Stimulated activated CD8-positive, alpha-beta memory T cell treated with anti-CD3 and anti-CD28 coated beads, Interleukin-4, amount 100 ng/mL, for 1 hour (primary cell): ENCODE measurements at places on chromosomes 7 and 10.

GRCh38 chr7:63092951-63093350 lies 905.7 kb upstream of the ZNF722 start:
- DNase-seq, result no peak

DNA sequence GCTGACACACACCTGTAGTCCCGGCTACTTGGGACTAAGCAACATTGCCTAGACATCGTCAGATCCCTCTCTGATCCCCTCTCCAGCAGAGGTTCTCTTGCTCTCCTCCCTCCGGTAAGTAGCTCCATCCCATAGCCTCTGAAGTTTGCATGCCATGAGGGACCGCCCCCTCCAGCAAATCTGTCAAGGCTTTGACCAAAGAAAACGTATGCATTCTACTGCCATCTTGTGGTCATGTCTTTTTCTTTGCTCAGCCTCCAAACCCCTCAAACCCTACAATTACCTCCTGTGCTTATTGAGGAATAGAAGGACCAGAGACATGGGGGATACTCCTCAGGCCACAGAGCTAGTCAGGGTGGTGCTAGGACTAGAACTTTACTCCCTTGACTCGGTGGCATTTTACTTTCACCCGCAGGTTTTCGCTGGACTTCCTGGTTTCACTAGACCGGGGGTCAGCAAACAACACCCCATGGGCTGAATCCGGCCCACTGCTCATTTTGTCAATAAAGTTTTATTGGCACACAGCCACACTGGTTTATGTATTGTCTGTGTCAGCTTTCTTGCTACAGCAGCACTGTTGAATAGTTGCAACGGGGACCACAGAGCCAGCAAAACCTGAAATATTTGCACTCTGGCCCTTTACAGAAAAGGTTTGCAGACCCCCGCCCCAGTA lies 202.6 kb upstream of the FOXK1 start:
- no peak for DNase-seq

DNA sequence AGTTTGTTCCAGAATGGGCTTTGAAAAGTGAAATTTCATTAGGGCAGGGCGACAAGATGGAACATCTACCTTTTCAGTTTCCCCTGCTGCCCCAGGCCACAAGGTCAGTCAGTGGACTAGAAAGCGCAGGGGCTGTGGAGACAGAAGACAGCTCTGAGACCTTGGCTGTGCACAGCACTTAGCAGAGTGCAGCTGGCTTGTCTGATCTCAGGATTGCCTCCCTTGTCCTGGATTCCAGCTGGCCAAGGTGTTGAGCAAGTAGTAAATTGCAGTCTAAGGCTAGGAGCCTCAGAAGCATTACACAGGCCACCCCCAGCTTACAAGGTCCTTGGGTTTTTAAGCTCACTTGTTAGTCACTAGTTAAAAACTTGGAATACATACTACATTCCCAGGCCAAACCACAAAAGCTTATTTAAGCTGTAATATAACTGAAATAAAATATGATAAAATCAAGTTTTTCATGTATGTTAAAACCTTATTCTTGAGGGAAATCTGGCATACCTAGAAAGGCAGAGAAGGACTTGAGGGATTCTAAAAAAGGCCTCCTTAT lies 67.3 kb upstream of the NPY start:
- no peak for DNase-seq

GRCh38 chr10:99340650-99341049 lies 11.5 kb downstream of the CNNM1 start:
- no peak for DNase-seq

DNA sequence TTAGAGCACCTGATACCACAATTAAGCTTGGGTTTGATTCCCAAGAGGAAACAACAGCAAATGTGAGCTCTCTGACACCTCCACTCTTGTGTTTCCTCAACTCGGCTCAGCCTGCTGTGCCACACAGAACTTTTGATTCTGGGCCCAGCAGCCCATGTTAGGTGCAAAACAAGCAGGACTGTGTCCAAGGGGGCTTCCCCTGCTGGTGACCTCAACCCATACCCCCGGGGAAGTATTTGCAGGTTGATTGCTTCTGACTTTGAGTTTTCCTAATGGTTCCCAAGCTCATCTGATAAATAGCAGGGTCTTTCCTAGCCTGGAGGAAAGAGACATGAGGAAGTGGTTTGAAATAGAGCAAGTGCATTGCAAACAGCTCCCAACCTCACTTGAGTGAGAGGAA lies 43.5 kb upstream of the ADAM12 start:
- no peak for DNase-seq

GRCh38 chr7:74258639-74259038 lies 4.4 kb upstream of the RFC2 start:
- DNase-seq, result no peak

DNA sequence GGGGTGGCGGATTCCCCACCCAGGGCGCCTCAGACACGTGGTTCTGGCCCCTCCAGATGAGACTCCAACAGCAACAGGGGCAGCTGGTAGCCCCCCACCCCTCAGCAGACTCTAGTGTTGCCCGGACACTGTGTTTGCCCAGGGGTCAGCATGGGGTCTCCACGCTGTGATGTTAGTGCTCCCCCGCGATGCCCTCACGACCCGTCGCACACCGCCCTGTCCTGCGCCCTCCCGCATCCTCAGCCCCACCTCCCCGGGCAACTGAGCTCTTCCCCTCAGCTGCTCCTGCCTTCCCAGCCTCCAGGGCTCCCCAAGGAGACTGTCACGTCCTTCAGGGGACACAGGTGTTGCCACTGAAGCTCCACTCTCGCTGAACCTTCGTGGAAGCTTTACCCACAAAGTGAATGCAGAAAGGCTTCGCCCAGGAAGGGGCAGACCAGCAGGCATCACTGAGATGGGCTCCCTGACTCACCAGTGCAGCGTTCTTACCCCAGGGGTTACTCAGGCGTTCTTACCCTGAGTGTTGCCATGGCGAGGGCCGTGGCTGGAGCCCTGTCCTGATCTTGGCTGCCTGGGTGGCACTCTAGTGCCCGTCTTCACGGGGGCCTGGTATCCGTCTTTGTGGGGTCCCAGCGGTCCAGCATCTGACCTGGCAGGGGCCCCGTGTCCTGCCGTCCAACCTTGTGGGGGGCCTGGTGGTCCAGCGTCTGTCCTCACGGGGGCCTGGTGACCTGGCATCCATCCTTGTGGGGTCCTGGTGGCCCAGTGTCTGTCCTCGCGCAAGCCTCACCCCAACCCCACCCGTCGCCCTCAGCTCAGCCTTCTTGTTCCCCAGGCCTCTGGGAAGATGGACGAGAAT lies 14.6 kb downstream of the DPYSL4 start:
- DNase-seq, result no peak

- DNase-seq, result no peak
These were observed 179.4 kb downstream of the PDE1C start for GRCh38 chr7:31890766-31891165.

DNA sequence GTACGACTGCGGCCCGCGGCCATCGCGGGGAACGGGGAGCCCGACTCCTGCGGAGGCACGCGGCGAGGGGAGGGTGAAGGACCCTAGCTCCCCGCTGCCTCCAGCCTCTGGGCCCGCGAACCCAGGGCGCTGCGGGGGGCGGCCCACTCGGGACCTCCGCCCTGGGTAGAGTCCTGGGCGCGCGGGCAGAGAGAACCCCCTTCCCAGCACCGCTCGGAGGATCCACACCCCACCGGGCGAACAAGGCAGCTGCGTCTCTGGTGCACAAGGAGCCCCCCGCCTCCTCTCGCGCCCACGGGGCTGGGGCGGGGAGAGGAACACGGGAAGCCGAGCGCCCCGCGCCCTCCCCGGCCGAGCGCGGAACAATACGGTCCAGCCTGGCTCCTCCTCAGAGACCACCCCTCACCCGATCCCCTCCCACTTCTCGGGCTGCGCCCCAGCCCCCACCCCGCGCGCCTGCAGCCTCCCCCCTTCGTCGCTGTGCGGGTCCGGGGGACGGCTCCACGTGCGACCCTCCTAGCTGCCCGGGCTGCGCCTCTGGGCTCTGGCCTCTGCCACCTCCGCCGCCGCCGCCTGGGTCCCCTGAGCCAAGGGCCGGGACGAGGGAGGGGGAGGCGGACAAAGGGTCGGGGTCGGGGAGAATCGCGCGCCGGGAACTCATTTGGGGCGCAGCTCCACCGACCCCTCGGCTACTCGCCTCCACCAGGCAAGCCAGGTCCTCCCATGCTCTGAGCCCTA lies at the start of gene WDR86:
TSS of gene WDR86 (minus strand) at position 372 of the 738 bp plus-strand sequence. CDS start 449 bp downstream, outside the sequence.
- DNase-seq, result no peak

- no peak for DNase-seq
These were observed 25.4 kb upstream of the EXOC6 start for GRCh38 chr10:92822964-92823363.

GRCh38 chr10:49218480-49218879 lies 30.3 kb upstream of the TMEM273 start:
- no peak for DNase-seq

DNA sequence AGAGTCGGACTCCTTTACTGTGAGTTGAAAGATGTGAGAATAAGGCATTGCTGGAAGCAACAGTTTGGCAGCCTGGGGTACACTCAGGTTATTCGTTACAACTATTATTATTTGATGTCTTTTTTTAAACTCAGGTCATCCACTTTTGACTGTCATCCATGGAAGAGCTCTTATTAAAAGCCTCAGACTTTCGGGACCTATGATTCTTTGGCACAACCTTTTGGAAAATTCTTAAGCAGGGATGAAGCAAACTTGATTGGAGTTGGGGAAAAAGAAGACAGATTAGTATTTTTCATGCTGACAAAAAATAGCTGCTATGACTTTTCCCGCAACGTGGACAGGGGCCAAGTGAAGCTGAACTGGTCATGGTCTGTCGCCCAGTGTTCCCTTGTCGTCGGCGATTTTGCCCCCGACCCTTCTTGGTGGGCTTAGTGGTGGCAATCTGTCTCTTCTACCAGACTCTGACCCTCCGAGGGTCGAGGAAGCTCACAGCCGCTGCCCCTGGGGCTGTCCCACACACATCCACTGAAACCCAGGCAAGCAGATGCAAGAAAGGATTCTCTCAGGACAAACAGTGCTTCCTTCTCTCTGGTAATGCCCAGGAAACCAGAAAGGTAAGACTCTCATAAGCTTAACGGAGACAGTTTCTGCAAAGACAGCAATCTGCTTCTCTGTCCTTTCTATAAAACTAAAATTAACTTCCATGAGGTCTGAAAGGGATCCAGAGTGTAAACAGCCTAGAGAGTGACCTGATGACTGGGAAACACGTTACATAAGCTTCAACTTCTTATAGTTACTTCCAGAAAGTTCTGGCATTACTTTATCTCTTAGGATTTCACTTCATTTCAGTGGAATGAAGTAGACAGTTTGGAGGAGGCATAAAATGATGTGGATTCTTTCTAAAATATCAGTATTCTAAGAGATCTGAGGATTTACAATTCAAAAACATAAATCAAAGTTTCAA lies 1.0 kb downstream of the CPED1 start:
- DNase-seq, result no peak

DNA sequence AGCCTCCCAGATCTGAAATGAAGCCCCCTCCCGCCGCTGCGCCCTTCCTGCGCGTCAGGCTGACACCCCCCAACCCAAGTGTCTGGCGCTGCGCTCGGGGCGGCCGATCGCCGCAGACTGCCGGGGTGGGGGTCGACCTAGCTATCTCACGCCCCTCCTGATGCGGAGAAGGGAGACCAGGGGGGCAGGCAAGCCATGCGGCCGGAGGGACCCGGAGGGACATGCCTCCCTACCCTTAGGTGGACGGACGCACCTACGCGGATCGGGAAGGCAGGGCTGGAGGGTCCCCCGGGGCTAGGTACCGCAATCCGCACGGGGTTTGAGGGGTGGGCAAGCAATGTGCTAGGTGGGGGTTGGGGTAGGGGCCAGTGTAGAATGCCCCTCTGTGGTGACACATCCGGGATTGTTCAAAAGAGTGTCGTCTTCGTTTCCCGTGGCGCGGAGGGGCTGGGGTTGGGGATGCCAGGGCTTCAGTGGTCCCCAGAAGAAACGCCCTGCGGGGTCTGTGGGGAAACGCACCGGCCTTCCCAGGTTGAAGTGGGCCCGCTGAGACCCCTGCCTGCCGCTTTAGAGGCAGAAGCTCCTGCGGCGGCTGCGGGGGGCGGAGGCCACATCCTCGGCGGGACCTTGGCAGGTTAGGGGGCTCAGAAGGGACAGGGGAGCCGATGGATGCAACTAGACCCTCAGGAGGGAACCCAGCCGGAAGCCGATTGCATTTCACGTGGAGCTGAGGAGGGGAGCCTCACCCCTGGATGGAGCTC lies 913 bp downstream of the ADCYAP1R1 start:
- no peak for DNase-seq

- DNase-seq, result no peak
These were observed 24.1 kb downstream of the MINDY4 start for GRCh38 chr7:30795161-30795948.

- DNase-seq, result no peak
These were observed 232.5 kb upstream of the MDFIC start for GRCh38 chr7:114689406-114689805.

- no peak for DNase-seq
These were observed 74.7 kb downstream of the CACNB2 start for GRCh38 chr10:18214691-18215563.

DNA sequence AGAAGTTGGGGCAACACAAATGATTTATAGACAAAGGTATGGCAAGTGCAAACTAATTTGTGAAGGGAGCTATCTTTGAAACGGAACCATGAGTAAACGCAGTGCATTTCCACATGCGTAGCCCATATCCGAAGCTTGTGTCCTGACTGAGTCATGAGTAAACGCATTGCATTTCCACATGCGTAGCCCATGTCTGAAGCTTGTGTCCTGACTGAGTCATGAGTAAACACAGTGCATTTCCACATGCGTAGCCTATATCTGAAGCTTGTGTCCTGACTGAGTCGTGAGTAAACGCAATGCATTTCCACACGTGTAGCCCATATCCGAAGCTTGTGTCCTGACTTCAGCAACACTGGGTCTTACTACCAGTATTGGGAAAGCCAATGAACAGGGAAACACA lies 95.0 kb downstream of the CELF2 start:
- no peak for DNase-seq

DNA sequence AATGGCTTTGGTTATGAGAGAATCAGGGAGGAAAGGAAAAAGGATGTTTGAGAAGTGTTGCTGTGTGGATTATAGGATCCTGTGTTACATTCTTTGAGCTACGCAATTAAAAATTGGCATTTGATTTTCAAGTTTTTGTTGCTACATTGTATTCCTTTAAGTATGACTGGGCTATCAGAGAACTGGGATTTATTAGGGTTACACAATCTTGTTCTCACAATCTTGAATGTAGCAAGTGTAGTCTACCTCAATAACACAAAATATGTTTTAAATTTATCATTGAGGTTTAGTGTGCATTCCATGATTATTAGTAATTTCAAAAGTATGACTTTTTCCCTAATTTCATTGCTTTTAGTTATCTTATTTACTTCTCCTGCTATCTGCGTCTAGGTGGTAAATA lies 113.9 kb downstream of the CACNB2 start:
- DNase-seq, result no peak

DNA sequence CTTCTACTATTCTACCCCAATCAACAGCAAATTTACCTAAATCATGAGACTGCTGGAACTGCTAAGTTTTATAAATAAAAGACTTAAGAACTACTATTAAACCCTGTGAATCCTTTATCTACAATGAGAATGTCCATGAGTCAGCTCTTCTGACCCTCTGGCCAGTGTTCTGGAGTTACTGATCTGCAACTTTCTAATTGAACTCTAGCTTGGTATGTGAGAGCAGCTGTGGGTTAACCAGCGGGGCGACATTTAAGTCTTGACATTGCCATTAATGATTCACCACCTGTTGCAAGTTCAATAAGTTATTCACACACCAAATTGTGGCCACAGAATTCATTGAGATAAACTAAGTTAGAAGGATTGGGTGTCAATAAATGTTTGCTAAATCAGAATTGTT lies 359.8 kb downstream of the PCDH15 start:
- DNase-seq, result no peak
